ENCODE measurements at places on chromosomes 1 and 21. TPM values are rescaled to one million over a fixed set of nuclear protein-coding genes. Genes with fewer than 3 reads are reported as not detected.

The MYOG gene
- total RNA-seq: not detected

The SLAMF7 gene
- 0.36 TPM for total RNA-seq

The SVBP gene
- 10.9 TPM for total RNA-seq

The CELA2B gene
- not detected for total RNA-seq

The COL9A2 gene
- total RNA-seq: 0.27 TPM

The FCN3 gene
- 27.3 TPM for total RNA-seq

The FHAD1 gene
- not detected for total RNA-seq

The RCAN3 gene
- 4.9 TPM for total RNA-seq

The CNIH3 gene
- total RNA-seq: 1.1 TPM

The ABL2 gene
- total RNA-seq: 9.0 TPM

The UTS2 gene
- total RNA-seq: not detected

The RNF223 gene
- not detected for total RNA-seq

The KCNJ10 gene
- total RNA-seq: not detected

The CASQ2 gene
- total RNA-seq: 1,110 TPM

The RIPPLY3 gene
- total RNA-seq: not detected

The RORC gene
- total RNA-seq: 10.3 TPM

The FCRL2 gene
- not detected for total RNA-seq

The GREM2 gene
- total RNA-seq: not detected

The TRPM2 gene
- 1.8 TPM for total RNA-seq

The PLEKHM2 gene
- total RNA-seq: 90.3 TPM

The TRIM67 gene
- total RNA-seq: 0.08 TPM

The CFHR2 gene
- not detected for total RNA-seq

The SH2D1B gene
- 0.11 TPM for total RNA-seq

The TRAF3IP3 gene
- 1.2 TPM for total RNA-seq

The CELSR2 gene
- total RNA-seq: 4.2 TPM

The NEK2 gene
- total RNA-seq: 0.19 TPM

The KANK4 gene
- total RNA-seq: 0.11 TPM

The NTNG1 gene
- total RNA-seq: 0.30 TPM

The HCRTR1 gene
- 0.44 TPM for total RNA-seq

The GBP6 gene
- 0.08 TPM for total RNA-seq

The PRSS38 gene
- not detected for total RNA-seq

The IL22RA1 gene
- total RNA-seq: 0.14 TPM

The HAPLN2 gene
- total RNA-seq: 1.2 TPM

The ZDHHC18 gene
- 11.8 TPM for total RNA-seq

The ACOT11 gene
- total RNA-seq: 64.8 TPM

The SLC1A7 gene
- total RNA-seq: 0.44 TPM

The SLAMF8 gene
- 1.7 TPM for total RNA-seq

The MEX3A gene
- 0.16 TPM for total RNA-seq

The DENND2C gene
- total RNA-seq: 3.2 TPM

The MX1 gene
- 8.8 TPM for total RNA-seq

The PLPPR4 gene
- total RNA-seq: 0.11 TPM

Data from left ventricle myocardium inferior (tissue), 1 donor.